ENCODE measurements at places on chromosomes 6 and 20.

DNA sequence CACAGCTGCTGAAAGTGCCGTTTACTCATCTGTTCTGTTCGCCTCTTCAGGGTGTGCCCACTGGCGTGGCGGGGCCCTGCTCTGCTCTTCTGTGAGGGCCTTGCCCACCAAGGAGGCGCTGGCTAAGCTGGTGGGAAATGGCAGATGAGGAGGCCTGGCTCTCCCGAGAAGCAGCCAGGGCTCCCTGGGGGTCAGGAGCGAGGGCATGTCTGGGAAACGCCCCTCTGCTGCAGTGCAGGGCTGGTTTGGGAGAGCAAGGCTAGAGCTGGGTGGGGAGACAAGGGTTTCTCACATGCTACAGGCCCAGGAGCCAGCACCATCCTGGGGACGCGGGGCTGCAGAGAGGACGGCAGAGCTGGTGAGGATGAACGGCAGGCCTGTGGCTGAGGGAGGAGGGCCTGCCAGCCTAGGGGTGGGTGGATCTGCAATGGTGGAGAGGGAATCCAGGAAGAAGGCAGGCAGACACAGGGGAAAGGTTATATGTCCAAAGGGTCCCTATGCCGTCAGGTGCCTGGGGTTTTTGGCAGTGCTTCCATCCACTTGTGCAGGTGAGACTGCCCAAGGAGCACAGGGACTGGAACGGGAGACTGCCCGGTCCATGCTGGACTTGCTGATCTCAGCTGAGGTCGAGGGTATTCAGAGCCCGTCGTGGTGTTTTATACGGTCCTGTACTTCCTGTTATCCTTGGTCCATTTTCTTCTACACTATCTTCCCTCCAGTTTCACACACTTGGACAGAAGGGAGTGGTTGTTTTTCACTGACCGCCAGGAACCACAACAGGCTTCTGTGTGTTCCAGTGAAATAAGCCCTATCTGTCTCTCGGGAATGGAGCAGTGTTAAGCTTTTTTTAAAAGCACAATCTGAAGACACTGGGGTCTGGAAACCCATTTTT, 119.2 kb downstream of the SYCP2 start:
- no peak for DNase-seq

- DNase-seq: no peak
Observed at GRCh38 chr20:4691753-4692152, 30.0 kb upstream of the PRND start.

DNA sequence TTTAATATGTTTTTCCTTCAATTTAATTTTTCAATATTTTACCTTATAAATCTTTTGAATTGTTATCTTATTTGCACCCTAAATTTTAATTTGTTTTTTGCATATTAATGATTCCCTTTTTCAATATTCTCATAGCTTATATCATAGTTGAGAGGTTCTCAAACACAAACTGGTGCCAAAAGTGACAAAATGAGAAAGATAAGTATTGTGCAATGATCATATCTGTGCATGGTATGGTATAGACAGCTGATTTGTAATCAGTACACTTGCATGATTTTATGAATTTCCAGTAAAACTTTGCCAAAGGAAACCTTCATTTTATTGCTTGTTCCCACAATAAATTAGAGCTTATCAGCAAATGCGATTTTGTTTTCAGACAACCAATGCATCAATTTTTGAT, 161.0 kb upstream of the HDAC2 start:
- DNase-seq: no peak

DNA sequence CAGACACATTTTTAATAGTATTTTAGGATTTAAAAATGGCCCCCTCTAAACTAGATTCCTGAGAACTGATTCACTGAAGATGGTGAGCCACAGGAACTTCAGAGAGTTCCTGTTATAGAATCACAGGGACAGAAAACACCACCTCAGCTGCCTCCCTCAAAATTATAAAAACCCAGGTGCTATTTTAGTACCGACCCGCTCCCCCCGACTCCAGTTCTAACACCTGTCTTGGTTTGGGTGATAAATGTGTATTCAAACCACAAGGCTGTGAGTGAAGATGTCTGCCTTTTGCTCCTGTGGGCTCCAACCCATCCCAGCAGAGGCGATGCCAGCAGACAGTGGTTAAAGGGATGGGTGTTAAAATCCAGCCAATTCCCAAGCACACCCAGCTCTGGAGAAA, 127.4 kb upstream of the LY86 start:
- no peak for DNase-seq

GRCh38 chr6:39221779-39222641, 7.3 kb downstream of the KCNK5 start:
- DNase-seq: no peak
